ENCODE measurements at places on chromosomes 1 and 21.

GRCh38 chr1:2784854-2785630 lies 16.5 kb downstream of the TTC34 start:
- DNase-seq: no peak

DNA sequence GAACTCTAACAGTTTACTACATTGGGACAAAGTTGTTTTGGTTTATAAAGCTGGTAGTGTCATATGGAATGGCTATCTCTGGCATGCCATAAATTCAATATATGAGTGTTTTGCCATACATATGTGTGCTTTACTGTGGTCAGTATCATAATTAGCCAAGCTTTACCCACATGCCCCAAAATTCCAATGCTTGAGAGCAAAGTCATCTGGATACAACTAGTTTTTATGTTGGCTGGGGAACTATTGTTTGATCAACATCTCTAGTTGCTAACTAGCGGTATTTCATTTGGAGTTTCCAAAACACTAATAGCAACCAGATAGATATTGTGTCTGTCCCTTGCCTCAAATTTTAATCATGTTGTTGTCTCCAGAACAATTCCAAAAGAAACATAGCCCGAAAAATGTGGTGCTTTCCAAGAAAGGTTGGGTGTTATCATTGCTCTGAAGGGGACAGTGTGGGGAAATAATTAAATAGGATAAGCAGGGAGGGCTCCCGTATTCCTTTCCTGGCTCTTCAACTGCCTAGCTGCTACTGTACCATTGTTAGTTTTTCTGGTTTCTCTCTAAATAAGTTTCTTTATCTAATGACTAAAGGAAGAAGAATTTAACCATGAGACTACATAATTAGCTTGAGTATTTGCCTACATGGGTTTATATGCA lies 136.1 kb downstream of the TGFB2 start:
- no peak for DNase-seq

GRCh38 chr1:6024376-6024775 lies 21.3 kb upstream of the KCNAB2 start:
- no peak for DNase-seq

GRCh38 chr1:218048828-218049420 lies 236.2 kb upstream of the RRP15 start:
- DNase-seq: no peak

- no peak for DNase-seq
Measured at GRCh38 chr1:150409504-150410362, 45.8 kb downstream of the RPRD2 start.

Measured in activated T-cell treated with anti-CD3 and anti-CD28 coated beads, Interleukin-2, amount 50 U/mL, for 1 hour (primary cell).